ENCODE measurements at places on chromosomes 5 and 9.
A peak's percentile ranks its signal among the peaks of the same experiment; 100 is the strongest.

- no peak for DNase-seq
Measured at GRCh38 chr5:174376726-174377373, 331.3 kb downstream of the NSG2 start.

DNA sequence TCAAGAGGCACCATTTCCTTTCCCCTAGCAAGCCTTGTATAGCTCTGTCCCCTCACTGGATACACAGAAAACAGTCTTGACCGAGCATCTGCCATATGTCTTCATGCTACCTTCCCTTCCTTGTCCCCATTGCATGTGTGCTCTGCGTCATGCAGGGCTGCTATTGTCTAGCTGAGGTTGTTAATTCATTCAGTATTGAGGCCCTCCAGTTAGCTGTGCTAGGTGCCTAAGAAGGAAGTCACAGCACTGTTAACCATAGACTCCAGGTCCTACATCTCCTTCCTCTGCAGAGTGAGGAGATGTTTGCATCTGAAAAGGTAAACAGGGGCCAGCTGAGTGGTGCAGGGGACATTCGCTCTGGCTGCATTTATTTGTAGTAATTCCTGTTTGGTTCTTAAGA is 48.2 kb downstream of the SLC1A3 start:
- no peak for DNase-seq

DNA sequence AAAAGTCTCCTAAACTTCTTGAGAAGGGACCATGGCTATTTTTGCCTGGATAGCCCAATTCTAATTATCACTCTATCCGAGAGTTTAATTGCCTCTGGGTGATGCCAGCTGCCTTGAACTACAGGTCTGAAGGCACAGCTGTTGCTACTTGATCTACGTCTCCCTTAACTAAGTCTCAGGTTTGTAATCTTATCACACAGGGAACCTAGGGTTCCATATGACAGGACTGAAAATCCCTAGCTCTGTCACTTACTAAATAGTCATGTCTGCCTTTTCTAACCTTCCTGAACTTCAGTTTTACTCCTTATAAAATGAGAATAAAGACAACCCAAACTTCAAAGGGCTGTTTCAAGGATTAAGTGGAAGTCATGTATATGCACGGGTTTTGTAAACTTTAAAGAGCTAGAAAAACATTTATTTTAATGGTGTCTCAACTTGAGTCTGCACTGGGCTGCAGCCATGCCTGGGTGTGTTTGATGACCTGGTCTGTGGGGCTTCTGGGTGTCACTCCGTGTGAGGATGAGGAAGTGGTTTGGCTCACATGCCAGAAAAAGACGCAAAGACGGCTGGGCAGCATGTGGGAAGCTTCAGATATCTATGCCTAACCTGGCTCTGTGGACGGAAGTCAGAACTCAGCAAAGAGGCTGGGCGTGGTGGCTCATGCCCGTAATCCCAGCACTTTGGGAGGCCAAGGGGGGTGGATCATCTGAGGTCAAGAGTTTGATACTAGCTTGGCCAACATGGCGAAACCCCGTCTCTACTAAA is 129.3 kb upstream of the SLC44A1 start:
- DNase-seq, result no peak

GRCh38 chr9:124030969-124031451 is 19.4 kb downstream of the LHX2 start:
- DNase-seq, result no peak

DNA sequence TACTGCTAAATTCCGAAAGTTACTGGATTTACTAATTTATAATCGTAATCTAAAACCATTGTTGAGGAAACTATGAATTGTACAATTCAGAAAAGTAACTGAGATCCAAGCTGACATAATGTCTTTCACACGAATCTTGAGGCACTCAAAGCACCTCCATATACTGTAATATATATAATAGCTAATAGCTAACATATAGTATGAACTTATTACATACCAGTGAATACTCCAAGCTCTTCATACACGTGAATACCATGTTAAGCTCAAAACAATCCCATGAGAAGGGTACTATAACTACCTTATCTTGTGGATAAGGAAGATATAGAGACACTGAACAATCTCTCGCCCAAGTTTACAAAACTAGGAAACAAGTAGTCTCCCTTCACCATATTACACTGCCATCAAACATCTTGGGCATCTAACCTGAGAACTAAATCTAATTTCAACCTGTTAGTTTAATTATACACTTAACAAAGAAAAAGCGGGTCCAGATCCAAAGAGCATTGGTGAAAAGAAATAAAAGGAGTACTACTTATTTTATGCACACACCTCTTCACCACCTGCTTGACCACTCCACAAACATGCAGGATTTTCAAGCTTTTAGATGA is 1.0 kb downstream of the NUDCD2 start:
- DNase-seq, result no peak

GRCh38 chr5:176365351-176366231 is at the start of gene ARL10:
ARL10 (plus strand) TSS chr5:176365487; CDS start chr5:176365564, 77 bp downstream.
- DNase-seq, result no peak

GRCh38 chr5:152094060-152094459 is 169.4 kb upstream of the GLRA1 start:
- DNase-seq, result no peak

DNA sequence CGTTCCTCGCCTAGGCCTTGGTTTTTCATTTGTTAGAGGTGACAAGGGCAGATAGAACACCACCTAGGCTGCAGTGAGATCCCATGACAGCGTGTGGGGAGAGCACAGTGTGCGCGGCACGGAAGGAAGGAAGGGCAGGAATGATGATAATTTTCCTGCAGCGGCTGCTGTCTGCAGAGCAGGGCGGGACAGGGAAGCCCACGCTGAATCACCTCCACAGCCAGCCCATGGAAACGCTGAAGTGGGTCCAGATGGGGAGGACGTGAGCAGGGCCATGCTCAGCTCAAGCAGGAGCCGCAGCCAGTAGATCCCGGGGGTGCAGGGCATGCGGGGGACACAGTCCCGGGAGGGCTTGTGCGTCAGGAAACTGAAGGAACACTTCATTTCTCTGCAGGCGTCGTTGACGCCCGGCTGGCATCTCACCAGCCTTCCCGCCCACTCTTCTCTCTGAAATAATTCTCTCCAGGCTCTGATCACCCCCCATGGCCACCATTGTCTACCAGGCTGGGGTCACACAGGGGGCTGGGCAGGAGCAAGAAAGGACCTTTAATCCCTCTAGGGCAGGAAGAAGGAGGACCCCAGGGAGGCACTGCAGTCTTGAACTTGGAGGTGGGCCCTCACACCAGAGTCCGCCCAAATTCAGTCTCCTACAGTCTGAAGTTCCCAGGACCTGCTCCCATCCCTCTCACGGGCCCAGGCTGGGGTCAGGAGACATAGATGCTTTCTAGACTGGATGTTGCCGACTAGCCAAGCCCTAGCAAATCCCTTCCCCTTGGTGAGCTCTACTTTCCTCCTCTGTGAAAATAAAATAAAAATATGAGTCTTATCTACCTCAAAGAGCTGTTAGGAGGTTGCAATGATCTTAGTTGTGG is 20.9 kb upstream of the SYNPO start:
- no peak for DNase-seq

- no peak for DNase-seq
Measured at GRCh38 chr5:159497221-159497620, 166.9 kb upstream of the IL12B start.

DNA sequence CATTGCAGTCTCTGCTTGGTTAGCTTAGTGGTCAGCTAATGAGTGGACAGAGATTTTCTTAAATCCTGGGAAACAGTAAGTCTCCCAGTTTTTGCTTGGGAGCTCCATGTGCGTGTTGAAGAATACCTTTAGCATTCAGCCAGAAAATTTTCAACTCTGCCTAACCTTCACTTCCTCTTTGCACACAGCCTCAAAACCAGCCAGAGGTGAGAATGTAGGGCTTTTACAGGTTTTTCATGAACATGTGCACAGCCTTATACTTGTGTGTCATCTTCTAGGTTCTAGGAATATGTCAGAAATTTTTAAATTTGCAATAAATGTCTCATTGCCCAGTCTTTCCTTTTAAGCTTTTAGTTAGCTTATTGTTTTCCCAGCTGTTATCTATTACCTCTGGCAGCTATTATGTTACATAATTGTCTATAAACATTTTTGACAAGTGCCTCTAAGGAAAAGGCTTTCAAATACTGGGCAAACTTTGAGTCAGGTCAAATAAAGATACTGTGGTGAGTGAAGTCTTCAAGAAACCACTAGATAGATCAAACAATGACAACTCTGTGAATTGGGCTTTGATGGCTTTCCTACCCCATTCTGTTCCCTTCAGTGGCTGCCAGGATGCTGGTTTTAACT is 12.7 kb downstream of the ADGRV1 start:
- DNase-seq, result no peak

- DNase-seq, result peak; percentile 48
Measured at GRCh38 chr9:86948074-86948929, 996 bp upstream of the GAS1 start.

DNA sequence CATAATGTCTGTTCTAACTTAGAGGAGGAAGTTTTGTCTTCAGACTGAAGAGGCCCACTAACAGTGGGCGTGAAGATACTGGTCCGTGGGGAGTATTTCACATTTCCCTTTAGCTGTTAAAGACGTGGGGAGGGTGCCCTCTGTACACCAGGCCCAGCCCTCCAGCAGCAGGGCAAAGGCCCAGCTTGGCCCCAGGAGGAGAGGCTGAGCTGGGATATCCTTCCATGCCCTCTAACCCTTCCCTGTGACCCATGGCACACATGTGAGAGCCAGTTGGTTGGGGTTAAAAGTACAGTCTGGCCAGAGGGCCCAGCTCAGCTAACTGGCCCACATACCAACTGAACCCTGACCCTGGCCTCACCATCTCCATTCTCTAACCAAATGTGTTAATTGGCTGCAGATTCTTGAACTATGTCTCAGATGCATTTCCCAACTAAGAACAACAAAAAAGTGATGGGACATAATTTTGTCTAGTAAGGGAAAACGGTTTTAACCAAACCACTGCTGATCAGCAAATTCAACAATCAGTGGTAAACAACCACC is 74.4 kb downstream of the LHFPL2 start:
- no peak for DNase-seq

DNA sequence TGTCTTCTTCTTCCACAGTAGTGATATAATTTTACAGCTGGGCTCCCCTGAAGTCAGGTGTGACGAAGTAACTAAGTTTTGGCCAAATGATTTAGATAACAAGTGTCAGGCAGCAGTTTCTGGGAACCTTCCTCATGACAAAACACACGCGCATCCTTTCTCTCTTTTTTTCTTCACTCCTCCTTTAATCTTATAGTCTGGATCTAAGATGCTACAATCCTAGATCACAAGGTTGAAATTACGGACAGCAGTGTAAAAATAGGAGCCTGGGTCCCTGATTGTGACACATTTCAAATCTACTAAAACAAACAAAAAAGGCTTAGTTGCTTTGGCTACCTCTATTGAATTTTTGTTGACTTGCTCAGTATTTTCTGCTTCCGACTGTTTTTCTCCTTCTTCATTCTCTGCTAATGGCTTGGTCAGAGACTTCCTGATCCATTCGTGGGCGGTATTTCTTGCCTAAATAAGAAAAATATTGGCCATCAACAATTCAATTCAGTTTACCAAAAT is 36.1 kb downstream of the FAM114A2 start:
- DNase-seq, result no peak

GRCh38 chr5:10317825-10318682 is 10.4 kb upstream of the CMBL start:
- no peak for DNase-seq

DNA sequence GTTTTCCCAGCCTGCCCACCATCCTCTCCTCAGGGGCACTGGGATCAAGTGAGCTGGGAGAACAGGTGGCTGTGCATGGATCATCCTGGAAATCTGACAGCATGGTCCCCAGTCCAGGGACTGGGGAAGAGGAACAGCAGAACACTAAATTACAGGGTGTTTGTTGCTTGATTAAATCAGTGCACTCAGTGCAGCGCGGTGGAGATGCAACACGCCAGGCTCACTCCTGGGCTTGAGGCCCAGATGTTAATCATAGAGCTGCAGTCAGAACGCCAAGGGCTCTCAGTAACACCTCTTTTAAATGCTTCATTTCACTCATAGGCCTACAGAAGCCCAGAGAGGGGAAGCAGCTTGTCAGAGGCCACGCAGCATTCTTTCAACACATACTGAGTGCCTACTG is 14.2 kb upstream of the LARP1 start:
- DNase-seq, result no peak

DNA sequence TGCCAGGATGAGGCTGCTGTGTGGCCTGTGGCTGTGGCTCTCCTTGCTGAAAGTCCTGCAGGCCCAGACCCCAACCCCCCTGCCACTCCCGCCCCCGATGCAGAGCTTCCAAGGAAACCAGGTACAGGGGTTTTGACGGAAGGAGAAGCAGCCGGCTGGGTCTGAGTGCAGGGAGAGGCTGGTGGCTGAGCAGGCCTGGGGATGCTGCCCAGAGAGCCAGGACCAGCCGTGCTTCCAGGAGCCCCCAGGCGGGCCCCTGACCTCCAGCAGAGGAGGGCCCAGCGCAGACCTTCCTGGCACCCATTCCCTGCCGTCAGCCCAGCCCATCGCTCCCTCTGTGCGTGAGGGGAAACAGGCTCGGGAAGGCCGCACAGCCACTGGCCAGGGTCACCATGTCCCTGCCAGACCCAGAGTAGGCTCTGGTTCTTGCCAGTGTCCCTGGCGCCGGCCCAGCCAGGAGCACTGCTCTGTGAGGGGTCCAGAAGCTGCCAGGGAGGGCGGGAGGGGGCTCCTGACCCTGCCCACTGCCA is 313 bp downstream of the LCN12 start:
- no peak for DNase-seq

DNA sequence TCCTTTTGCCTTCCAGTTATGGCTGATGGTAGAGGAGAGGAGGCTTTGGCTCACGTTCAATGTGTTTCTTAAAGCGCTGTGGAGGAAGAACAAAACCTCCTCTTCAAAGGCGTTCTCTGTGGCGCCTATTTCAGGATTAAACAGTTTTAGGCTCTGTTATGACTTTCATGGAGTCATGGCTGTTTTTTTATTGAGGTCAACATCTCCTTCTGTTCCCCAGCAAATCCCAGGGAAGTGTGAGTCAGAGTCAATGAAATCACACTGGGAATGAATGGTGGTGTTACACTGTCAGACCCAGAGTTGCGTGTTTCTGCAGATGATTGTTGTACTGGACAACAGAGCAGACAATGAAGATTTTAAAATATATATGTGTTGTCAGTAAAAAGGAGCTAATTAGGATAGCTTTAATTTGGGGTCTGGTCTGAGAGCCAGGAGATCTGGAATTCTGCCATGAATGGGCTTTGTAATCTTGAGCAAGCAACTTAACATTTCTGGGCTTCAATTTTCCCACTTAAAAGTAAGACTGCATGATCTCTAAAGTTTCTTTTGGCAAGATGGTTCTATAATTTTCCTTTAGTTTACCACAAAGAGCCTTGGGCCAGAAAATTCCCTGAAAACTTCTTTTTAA is 240.7 kb downstream of the CSNK1G3 start:
- DNase-seq, result no peak

- no peak for DNase-seq
Measured at GRCh38 chr9:107782789-107783188, 293.2 kb upstream of the KLF4 start.

DNA sequence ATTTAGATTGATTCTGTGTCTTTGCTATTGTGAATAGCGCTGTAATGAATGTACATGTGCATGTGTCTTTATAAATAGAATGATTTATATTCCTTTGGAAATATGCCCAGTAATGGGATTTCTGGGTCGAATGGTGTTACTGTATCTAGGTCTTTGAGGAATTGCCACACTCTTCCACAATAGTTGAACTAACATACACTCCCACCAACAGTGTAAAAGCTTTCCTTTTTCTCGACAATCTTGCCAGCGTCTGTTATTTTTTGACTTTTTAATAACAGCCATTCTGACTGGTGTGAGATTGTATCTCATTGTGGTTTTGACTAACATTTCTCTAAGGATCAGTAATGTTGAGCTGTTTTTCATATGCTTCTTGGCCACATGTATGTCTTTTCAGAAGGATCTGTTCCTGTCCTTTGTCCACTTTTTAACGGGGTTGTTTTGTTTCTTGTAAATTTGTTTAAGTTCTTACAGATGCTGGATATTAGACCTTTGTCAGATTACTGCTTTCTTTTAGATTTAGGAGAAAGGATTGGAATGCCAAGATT is 125.0 kb upstream of the NR5A1 start:
- no peak for DNase-seq

Measured in activated T-helper 1 cell treated with anti-CD3 and anti-CD28 coated beads, Interleukin-2, amount 50 U/mL, for 16 hours (primary cell).